ENCODE measurements at places on chromosomes 4 and X.

DNA sequence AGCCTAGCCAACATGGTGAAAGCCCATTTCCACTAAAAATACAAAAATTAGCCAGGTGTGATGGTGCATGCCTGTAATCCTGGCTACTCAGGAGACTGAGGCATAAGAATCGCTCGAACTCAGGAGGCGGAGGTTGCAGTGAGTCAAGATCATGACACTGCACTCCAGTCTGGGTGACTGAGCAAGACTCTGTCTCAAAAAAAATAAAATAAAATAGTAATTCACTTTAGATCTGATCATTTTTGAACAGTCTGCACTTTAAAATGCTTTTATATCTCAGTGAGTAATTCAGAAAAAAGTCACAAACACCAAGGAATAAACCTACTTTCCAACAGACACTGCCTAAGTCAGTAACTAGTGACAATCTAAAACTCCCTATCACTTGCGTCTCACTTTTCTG is 25.6 kb upstream of the CORIN start:
- DNase-seq = no peak

DNA sequence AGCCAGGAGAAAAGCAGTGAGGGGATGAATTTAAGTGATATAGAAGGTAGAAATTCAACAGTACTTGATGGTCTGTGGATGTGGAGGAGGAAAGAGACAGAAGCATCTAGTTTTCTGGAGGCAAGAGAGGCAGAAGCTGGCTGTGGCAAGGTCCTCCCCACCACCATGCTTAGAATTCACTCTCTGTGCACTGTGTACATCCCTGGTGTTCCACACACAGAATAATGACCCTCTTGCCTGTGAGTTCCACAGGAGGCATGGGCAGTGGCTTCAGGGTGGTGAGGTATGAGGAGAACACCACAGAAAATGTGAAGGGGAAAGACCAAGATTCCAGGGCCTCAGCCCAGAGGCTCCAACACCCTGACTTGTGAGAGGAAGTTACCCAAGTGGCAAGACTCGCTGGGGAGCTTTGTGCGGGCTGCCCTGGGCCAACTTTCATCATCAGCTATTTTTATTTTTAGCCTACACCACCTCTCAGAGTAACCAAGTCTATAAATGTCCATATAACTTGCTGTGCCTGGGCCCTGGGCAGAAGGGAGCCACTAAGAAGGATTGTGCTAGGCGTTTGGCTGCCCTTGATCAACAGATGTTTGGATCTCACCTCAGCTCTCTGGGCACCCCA is 7.8 kb upstream of the INTS6L start:
- DNase-seq = no peak

- no peak for DNase-seq
Measured at GRCh38 chr4:172521248-172521647, 647.4 kb upstream of the GALNT7 start.

- DNase-seq = no peak
Measured at GRCh38 chr4:78944381-78944780, 5.1 kb upstream of the PAQR3 start.

DNA sequence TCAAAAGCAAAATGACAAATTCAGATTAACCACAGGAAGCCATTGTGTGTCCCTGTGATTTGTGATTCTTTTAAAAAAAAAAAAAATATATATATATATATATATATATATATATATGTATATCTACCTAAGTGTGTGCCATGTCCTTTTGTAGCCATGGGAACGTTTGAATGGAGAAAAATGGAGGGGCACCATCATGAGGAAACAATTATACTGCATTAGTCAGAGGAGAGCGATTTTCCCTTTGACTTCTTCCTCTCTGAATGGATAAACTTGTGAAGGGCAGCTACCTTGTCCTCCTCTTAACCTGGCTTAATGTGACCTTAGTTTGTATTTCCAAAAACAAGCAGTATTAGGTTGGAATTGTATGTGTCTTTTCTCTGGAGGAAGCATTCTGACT is 23.3 kb upstream of the CBLL2 start:
- no peak for DNase-seq

DNA sequence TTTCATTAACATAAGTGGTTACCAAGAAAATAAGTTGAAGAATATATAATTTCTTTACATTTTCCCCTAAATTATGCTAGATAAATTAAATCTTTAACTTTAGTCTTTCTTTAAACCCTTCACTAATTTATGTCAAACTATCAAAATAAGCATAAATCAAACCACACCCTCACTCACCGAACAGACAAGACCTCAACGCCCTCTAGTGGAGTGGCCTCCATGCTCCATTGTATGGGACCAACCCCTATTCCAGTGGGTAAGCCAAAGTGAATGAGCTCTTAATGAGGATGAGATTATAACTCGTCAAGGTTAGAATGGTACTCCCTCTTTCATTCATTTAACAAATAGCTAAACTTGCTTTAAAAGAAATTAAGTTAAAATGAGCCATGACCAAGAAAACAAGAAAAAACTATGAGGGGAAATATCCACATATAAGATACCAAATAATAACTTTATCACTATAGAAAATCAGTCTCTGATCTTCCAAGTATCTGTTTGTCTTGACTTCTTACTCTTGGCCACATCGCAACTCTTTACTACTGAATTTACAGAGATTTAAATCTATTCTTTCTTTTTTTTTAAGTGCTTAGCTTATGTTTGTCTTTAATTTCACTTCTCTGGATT is 15.6 kb upstream of the BBS12 start:
- no peak for DNase-seq

All from mesenteric fat pad (tissue), 1 donor.